ENCODE measurements at places on chromosomes 1 and 21.
A peak's percentile ranks its signal among the peaks of the same experiment; 100 is the strongest.

GRCh38 chr1:167446966-167447365 is 71.4 kb downstream of the CD247 start:
- DNase-seq = no peak

- no peak for DNase-seq
Measured at GRCh38 chr1:102566182-102566581, 542.1 kb downstream of the COL11A1 start.

DNA sequence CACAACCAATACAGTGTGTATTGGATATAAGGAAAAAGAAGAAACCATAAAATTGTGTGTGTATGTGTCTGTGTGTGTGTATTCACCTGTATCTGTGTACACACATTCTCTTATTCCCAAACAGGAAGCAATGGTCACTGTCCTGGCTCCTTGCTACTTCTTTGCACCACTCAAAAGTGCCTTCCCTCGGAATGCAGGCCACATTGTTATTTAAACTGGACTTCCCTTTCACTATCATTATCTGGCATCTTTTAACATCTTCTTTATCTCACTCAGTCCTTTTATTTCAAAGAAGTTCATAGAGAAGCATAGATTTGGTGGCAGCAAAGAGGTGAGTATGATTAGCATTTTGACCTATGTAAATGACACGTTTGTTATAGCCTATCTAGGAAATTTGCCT is 803.7 kb downstream of the NCAM2 start:
- DNase-seq = no peak

- no peak for DNase-seq
Measured at GRCh38 chr1:245578308-245578707, 423.5 kb downstream of the KIF26B start.

- DNase-seq = no peak
Measured at GRCh38 chr1:54928327-54928726, 41.3 kb upstream of the DHCR24 start.

- DNase-seq = no peak
Measured at GRCh38 chr1:198153103-198153502, 3.7 kb upstream of the NEK7 start.

GRCh38 chr1:229553621-229554130 is 4.8 kb downstream of the ABCB10 start:
- DNase-seq = no peak

DNA sequence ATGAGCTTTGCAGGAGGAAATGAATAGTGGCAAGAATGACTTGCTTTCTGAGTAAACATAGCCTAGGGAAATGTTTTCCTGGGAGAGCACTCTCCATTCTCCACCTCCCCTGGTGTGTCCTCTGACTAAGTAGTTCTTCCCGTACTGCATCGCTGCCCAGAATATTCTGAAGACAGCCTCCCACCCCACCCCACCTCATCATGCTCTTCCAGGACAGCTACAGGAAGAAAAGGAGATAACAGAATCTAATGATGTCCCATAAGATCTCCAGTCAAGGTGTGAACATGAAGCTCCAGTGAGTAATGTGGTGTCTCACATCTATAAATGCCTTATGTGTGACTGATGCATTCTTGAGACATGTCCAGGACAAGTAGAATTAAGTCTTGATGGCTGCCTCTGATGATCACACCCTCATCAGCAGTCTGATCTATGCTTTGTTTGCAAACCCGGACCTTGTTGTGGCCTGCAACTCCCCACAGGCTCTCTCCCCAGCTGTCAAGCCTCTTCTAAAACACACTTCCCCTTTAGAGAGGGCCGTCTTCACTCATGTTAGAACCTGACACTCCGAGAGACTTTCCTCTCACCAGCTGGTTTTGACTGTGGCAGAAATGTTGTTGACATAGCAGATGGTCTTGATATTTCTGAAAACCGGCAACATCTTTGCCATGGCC is 183.0 kb downstream of the CYYR1 start:
- peak; percentile 68 for DNase-seq

GRCh38 chr1:17507915-17508314 is 31.6 kb upstream of the ARHGEF10L start:
- no peak for DNase-seq
